ENCODE measurements at places on chromosomes 7 and 10. TPM values are rescaled to one million over a fixed set of nuclear protein-coding genes. Genes with fewer than 3 reads are reported as not detected.

- no peak for ATAC-seq
These were observed 27.5 kb downstream of the VIM start for GRCh38 chr10:17255512-17255911.

- no peak for ATAC-seq
These were observed 6.4 kb downstream of the NEBL start for GRCh38 chr10:20890491-20891337.

DNA sequence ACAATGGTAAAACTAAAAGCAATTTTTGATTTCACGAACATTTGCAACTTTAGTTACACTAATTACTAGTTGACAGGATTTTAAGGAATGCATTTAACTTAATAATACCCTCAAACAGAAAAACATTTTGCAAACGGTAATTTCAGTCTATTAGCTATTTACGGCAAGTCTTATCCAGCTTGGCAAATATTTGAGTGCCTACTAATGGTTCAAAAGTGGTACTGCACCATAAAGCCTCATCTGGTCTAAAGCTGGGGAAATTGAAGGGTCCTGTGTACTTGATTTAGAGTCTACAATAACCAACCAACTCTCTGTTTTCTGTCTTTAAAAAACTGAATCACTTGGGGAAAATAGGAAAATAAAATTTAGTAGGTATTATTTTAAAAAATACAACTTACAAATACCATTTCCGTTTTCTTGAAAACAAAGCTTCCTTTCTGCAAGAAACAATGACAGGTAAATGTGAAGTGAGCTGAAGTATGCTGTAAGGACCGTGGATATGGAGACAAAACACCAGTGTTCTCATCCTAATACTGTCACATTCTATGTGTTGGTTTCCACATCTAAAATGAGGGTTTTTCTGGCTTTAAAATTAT lies 142.3 kb downstream of the VPS50 start:
- no peak for ATAC-seq

DNA sequence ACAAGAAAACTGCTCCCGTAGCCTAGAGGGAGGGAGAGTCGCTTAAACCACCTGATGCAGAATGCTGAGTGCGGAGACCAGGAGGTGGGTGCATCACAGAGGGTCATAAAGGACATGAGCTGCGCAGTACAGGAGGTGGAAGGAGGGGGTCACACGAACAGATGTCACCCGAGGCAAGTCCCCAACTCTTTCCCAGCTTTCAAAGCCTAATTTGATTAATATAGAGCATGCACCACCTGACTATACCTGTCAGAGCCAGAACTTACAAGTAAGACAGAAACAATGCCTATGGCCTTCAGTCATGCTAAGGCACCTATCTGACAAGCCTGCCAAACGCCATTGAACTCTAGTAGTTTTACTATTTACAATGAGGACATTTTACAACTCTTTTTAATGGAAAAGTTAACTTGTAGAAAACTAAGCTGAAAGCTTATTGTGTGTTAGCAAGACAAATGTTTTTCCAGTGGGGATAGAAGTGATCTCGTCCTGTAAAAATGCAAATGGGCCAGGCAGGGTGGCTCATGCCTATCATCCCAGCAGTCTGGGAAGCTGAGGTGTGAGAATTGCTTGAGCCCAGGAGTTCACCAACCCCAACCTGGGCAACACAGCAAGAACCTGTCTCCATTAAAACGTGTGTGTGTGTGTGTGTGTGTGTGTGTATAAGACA lies 1.1 kb upstream of the VOPP1 start:
- no peak for ATAC-seq

DNA sequence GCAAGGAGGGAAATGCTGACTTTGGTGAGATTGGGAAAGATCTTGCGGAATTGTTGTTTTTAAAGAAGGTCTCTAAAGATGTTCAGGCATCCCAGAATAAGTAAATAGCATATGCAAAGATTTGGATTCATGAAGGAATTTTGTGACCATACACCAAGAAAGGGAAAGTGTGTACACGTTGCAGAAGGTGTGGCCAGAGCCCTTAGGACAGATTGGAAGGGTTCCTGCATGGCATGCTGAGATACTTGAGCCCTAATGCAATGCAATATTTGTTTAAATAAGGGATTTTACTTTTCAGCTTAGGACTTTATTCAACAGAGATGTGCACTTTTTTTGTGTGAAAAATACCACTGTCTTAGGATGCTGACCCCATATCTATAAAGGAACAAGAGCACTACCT lies 219.5 kb upstream of the INHBA start:
- no peak for ATAC-seq

GRCh38 chr10:11773761-11774441 lies 31.7 kb downstream of the ECHDC3 start:
- no peak for ATAC-seq

- no peak for ATAC-seq
These were observed 1326.3 kb downstream of the XPNPEP1 start for GRCh38 chr10:108597031-108597430.

GRCh38 chr10:49325916-49326783 lies 27.2 kb downstream of the C10orf71 start:
- ATAC-seq, result no peak

DNA sequence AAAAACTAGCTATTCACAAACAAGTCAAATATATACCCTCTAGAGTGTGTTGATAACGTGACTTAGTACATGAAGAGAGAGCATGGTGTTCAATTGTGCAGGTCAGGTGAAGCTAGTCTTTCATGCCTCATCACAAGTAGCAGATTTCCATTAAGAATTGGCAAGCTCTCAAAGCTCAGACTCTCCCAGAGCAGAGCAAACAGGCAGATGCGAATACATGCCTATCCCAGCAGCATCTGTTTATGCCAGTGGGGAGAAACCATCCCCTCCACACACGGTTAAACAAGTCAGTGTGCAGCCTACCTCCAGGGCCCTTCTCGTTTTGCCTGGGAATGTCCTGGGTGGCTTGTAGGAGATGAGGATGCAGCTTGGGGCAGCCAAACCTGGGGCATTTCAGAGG lies 532.5 kb upstream of the C7orf33 start:
- no peak for ATAC-seq

DNA sequence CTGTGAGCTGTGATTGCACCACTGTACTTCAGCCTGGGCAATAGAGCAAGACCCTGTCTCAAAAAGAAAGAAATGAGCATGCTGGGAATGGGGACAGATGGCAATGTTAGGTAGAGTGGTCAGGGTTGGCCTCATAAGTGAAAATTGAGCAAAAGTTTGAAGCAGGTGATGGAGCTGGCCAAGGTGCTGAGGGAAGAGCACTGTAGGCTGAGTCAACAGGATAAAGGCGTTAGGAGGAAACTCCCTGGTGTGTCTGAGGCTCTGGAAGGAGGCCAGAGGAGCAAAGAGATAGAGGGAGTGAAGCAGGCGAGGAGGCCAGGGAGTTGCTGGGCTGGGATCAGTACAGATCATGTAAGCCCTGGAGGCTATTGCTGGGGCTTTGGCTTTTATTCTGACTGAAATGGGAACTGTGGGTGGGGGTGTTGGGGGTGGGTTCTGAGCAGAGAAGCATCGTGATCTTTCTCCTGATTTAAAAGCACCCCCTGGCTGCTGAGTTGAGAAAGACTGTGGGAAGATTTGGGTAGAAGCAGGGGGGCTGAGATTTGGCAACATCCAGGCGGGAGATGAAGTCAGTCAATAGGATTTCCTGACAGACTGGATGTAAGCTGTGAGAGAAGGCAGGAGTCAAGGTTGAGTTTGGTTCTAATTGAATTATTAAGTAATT lies 52.5 kb upstream of the VKORC1L1 start:
- ATAC-seq, result no peak

DNA sequence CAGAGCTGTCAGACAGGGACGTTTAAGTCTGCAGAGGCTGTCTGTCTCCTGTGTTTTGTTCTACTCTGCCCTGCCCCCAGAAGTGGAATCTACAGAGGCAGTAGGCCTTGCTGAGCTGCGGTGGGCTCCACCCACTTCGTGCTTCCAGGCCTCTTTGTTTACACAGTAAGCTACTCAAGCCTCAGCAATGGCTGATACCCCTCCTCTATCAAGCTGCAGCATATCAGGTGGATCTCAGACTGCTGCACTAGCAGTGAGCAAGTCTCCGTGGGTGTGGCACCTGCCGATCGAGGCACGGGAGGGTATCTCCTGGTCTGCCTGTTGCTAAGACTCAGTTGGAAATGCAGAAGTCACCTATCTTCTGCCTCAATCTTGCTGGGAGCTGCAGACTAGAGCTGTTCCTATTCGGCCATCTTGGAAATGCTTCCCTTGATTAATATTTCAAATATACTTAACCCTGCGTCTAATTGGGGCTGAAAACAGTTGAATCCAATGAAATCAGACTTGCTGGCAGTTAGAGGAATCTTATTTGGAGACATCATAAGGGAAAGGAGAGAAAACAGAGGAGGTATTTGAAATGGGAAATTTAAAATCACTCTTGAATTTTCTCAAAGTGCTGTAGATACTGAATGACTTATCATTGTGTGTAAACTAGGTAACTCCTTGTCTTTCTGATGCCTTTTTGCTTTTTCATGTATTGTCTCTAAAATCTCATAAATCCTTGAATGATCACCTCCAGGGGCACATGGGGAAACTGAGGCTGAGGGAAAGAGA lies 13.8 kb upstream of the CYP3A5 start:
- no peak for ATAC-seq

- ATAC-seq, result no peak
These were observed 336.9 kb upstream of the C7orf33 start for GRCh38 chr7:148253629-148254028.

DNA sequence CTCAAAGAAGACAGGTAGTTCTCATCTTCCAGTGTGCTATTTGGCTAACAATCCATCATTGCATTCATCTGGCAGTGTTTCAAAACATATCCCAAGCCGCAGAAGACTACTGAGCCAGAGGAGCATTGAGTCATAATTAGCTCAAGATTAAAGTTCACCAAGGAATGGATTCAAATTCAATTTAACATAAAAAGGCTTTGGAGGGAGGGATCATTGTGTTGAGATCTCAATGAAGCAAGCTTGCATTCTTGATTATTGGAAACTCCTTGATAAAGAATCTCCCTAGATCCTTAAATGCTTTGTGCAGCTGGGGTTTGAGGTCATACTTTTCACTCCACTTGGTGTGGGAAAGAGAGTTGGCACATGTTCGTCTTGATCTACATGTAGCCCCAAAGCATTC lies 142.8 kb upstream of the SEMA3A start:
- no peak for ATAC-seq

DNA sequence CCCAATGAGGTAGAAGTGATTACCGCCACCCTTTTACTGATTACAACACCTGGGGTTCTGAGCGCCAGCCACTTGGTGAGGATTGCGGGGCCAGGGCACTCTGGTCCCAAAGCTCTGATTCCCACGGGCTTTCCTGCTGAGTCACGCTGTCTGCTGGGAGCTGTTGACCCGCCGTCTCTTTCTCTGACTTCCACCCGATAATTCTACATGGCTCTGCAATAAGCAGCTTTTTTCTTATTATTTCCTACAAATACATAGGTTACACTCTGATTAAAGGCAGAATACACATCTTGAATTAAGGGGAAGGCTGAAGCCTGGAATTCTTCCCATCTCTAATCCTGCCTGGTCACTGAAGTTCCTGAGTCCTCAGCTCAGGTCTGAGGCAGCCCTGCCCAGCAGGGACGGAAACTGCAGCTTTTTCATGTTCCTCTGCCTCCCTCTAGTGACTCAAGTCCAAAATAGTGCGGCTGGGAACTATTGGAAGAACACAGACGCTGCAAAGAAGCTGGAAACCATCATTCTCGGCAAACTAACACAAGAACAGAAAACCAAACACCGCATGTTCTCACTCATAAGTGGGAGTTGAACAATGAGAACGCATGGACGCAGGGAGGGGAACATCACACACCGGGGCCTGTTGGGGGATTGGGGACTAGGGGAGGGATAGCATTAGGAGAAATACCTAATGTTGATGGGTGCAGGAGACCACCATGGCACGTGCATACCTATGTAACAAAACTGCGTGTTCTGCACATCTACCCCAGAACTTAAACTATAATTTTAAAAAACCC lies 178.3 kb downstream of the PRKCQ start:
- peak; percentile 88 for ATAC-seq

PDZD7 gene
- 0.04 TPM for total RNA-seq

CEP55 gene
- total RNA-seq, result 17.8 TPM

CHRM2 gene
- total RNA-seq, result not detected

AFAP1L2 gene
- 22.8 TPM for total RNA-seq

CYP3A7 gene
- total RNA-seq, result not detected

INA gene
- total RNA-seq, result 1.4 TPM
